LHCN-M2 (cell line): ENCODE measurements at places on chromosomes 6 and 20. TPM values are rescaled to one million over a fixed set of nuclear protein-coding genes. Genes with fewer than 3 reads are reported as not detected.

GRCh38 chr6:158039571-158040050, 57.9 kb downstream of the SYNJ2 start:
- DNase-seq: peak; percentile 19

GRCh38 chr20:25372584-25373336, 17.9 kb downstream of the ABHD12 start:
- DNase-seq: peak; percentile 93

DNA sequence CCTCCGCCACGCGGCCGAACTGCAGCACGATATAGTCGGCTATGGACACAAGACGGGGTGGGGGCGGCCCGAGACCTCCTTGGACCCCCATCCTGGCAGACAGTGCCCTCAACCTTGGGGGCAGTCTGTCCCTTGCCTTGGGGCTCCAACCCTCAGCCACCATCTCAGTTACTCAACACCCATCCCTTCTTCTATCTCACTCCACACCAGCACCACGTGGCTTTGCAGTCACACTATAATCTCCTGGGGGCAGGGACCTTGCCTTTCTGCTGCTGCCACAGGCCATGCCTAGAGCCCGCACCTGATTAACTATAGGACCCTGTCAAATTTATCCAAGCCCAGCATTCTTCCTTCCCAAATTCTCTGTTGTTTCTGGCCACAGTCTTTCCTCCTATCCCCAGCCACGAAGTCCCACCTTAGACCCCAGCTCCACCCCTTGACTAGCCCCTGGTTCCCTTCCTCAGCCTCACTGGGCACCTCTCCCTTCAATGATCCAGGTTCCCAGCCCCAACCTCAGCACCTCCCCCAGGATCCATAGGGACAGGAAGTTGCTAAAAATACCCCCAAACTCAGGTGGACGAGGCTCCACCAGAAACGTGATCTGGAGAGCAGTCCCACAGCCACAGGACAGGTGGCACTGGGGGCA, 1.7 kb upstream of the TEAD3 start:
- DNase-seq: no peak

DNA sequence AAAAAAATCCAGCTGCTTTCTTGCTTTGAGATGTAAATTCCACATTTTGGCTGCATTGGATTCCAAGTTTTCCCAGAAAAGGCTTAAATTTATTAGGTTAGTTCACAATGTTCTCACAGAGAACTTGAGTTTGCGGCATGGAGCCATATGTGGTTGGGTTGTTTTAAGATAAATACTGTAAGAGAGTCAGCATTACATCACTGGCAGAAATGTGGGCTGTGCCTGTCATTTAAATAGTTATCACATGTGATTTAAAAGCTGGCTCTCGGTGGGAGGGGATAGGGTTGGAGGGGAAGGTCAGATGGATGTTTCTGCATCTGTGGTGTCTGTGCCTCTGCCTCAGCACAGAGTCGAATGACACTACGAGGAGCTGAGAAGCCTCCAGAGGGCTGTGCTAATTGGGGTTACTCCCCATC, 73.8 kb upstream of the SCP2D1 start:
- peak; percentile 86 for DNase-seq

ZNF512B gene
- 10.7 and 13.2 TPM in 2 replicates for total RNA-seq

DNA sequence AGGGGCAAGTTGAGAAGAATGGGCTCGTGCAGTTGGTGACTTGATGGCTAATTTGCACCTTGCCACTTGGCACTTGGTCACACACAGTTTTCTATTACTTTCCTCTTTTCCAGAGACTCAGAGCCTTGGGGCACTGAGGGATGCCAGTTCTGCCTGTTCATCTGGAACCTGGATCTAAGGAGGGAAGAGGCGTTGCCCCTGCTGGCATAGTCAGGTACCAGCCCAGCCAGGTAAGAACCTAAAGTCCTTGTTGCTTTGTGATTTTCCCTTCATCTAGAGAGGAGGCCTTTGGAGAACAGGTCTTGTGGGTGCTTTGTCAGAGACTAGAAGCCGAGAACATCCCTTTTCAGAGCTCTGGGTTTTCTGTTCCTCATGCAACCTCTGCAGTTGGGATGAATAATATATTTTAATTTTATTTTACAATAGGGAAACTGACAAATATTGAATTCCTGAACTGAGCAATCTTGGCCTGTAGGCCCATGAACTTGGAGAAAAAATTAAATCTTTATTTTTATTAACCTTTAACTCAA, 11.4 kb downstream of the SYTL3 start:
- no peak for DNase-seq

DNA sequence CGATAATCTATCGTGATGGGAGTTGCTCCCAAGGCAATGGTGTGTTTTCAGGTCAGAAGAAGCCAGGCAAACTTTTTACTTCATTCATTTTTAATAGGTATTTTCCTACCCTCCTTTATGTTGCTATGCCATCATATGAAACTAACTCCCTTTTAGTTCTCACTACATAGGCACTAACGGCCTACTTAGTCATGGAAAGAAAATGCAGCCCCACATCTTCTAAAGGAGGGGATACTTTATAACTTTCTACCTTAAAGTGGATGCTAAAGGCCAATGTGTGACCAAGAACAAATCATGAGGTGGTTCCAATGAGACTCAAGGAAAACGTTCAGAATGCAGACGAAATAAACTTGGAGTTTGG, 193.8 kb downstream of the FOXA2 start:
- no peak for DNase-seq

GRCh38 chr6:42147138-42147562, 4.7 kb upstream of the C6orf132 start:
- DNase-seq: no peak

GRCh38 chr20:56631318-56631989, 2.3 kb downstream of the TFAP2C start:
- no peak for DNase-seq

DNA sequence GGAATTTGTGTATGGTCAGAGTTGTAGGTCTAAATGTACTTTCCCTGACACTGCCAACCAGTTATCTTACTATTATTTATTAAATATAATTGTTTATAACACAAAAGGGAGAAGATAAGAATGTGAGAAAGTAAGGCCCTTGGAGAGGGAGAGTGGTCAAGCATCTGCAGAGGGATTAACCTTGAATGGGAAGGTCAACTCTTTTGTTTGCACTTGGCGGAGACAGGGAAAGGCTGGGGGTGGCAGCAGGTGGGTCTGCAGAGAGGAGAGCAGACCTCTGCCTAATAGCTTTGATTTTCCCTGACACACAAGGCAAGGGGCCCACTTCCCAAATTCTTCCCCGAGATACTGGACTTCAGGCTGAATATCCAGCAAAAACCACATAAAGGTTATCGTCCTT, 4.2 kb downstream of the LRP11 start:
- DNase-seq: no peak

DNA sequence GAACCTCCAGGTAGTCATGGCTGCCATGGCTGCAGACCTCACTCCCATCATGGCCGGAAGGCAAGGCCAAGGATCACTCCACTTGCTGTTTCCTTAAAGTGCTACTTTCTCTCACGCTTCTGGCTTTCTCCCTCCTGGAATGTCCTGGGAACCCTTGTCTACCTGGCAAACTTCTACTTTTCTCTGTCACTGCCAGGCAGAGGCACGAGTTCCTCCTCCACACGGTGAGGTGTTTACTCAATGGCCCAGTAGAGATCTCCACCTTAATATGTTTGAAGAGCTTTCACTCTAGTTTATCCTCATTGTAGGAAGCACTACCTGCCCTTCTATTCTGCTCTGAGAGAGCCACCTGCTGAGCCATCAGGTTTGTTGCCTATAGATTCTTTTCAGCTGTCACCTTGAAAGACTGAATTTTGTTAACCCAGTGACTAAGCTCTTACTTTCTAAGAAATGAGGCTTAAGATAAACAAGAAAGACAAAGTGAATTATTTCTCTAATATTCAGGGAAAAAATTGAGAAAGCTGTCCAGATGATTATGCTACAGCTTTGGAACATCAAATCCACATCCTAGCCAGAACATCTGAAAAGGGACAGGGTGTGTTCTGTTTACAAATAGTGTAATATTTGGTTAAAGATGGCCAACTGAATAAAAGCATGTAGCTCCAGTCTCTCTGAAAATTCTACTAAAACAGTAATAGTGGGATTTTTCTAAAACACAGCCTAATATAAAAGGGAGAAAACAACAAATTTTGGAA, 54.9 kb downstream of the PLAGL1 start:
- no peak for DNase-seq
